ENCODE measurements at places on chromosomes 3 and 15. TPM values are rescaled to one million over a fixed set of nuclear protein-coding genes. Genes with fewer than 3 reads are reported as not detected.

The CHL1 gene
- total RNA-seq, result not detected

The CLCN2 gene
- total RNA-seq, result 6.8 TPM

DNA sequence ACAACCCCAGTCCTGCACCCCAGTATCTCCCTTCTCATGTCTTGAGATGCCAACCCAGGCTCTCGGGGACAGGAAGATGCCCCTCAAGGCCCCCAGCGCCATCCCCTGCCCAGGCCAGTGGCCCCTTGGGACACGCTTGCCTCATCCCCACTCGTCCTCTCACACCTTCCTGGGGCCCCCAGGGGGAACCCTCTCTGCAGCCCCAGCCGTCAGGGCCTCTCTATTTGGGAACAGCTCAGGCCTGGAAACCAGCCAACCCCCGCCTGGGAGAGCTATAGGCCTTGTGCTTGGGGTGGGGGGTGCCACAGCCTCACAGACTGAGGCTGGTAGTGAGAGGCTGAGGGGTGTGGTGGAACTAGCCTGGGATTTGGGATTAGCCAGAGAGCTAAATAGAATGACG lies 7.8 kb downstream of the LINGO1 start:
- H3K27ac ChIP-seq, result no peak overlapping the region
- no peaks in the 10 kb centered on the region for H3K36me3 ChIP-seq
- no peak overlapping the region for H3K4me3 ChIP-seq
- H3K4me1 ChIP-seq, result no peaks in the 10 kb centered on the region
- H3K27me3 ChIP-seq, result peaks cover 10% of the 10 kb centered on the region

DNA sequence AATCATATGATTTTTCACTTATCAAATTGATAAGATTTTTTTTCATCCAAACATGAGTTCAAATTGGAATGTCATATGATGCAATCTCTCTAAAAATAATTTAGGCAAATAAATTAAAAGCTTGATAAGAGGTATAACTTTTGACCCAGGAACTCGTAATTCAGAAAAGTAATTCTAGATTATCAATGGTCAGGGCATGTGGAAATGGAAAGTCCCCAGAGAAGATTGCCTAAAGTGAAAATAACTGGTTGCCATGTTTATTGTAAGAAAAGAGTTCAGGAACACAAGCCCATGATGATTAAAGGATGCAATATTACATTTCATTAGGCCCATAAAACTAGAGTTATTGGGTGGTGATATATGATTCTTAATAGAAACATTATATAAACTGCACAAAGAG lies 1514.8 kb downstream of the SI start:
- no peaks in the 10 kb centered on the region for H3K36me3 ChIP-seq
- no peak for DNase-seq

GRCh38 chr3:13064964-13065363 lies 8.3 kb downstream of the IQSEC1 start:
- H3K4me3 ChIP-seq, result no peak overlapping the region
- H3K27me3 ChIP-seq, result no peaks in the 10 kb centered on the region
- H3K36me3 ChIP-seq, result peaks cover 2% of the 10 kb centered on the region
- peaks cover 25% of the 10 kb centered on the region for H3K4me1 ChIP-seq
- no peak for DNase-seq

- H3K36me3 ChIP-seq, result peaks cover 44% of the 10 kb centered on the region
- no peaks in the 10 kb centered on the region for H3K27me3 ChIP-seq
- peaks cover 27% of the 10 kb centered on the region for H3K4me1 ChIP-seq
- DNase-seq, result no peak
- no peak overlapping the region for H3K27ac ChIP-seq
These were observed 5.1 kb downstream of the PATL2 start for GRCh38 chr15:44705986-44706385.

GRCh38 chr15:53034767-53035245 lies 244.7 kb upstream of the ONECUT1 start:
- no peaks in the 10 kb centered on the region for H3K4me1 ChIP-seq
- no peak for DNase-seq
- H3K4me3 ChIP-seq, result no peak overlapping the region
- H3K36me3 ChIP-seq, result no peaks in the 10 kb centered on the region
- H3K27ac ChIP-seq, result no peak overlapping the region
- H3K27me3 ChIP-seq, result peaks cover 10% of the 10 kb centered on the region

DNA sequence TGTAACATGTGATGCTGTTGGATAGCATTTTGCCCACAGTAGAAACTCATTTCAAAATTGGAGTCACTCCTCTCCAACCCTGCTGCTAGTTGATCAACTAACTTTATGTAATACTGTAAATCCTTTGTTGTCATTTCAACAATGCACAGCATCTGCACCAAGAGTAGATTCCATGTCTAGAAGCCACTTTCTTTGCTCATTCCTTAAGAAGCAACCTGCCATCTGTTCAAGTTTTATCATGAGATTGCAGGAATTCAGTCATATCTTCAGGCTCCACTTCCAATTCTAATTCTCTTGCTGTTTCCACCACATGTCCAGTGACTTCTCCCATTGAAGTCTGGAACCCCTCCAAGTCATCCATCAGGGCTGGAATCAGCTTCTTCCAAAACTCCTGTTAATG lies 42.9 kb downstream of the AKAP13 start:
- H3K36me3 ChIP-seq, result peaks cover 26% of the 10 kb centered on the region
- no peak for DNase-seq
- H3K27me3 ChIP-seq, result no peaks in the 10 kb centered on the region
- peaks cover 82% of the 10 kb centered on the region for H3K4me1 ChIP-seq

DNA sequence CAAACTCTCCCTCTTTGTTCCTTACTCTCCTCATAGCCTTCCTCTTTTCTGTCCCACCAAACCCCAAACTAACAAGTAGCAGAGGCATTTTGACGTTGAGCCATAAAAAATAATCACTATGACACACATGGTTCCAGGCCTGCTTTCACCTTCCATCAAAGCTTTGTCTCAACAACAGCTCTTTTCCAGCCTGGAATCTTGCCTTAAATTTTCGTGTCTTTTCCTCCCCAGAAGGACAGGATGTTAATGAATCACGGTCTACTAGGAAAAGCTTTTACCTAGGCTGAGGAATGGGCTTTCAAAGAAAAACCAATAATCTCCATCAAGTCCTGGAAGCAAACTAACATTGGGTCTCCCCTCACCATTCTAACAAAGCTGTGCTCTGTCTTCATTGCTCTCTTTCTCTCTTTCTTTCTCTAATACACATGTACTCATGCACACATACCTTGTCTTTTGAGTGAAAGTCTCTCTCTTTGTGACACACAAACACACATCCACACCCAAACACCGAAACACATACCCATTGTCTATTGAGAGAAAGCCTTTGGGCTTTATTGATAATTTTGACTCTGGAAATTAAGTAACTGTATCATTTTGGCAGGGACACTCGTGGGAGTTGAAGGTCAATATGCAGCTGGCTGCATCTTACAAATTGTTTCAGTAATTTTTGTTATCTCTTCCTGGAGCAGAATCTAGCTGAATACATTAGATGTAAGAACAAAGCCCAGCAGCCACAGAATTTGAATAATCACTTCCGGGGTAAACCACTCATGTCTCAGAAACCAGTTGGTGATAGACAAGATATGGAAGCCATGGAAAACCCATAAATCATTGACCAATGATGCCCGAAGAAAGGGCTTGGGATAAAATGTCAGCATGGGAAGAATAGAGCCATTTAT lies 107.4 kb upstream of the SLC4A7 start:
- H3K4me1 ChIP-seq, result peaks cover 23% of the 10 kb centered on the region
- DNase-seq, result peak; percentile 2
- H3K27me3 ChIP-seq, result no peaks in the 10 kb centered on the region
- H3K4me3 ChIP-seq, result no peak overlapping the region
- peaks cover 2% of the 10 kb centered on the region for H3K36me3 ChIP-seq

DNA sequence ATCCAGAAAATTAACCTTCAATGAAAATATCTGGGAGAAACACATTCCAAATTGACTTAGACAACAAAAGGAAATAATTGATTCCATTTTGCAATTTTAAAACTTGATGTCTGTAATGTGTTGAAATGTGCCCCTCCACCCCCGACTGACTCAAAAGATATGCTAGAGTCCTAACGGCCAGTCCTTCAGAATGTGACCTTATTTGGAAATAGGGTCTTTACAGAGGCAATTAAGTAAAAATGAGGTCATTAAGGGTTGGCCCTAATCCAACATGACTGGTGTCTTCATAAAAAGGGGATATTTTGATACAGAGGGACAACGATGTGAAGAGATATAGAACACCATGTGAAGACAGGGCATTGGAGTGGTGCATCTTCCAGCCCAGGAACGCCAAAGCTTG lies 153.9 kb downstream of the PDZRN3 start:
- no peak overlapping the region for H3K4me3 ChIP-seq
- H3K4me1 ChIP-seq, result no peaks in the 10 kb centered on the region
- no peak for DNase-seq
- H3K27me3 ChIP-seq, result peaks cover 29% of the 10 kb centered on the region
- H3K36me3 ChIP-seq, result no peaks in the 10 kb centered on the region
- H3K27ac ChIP-seq, result no peak overlapping the region

DNA sequence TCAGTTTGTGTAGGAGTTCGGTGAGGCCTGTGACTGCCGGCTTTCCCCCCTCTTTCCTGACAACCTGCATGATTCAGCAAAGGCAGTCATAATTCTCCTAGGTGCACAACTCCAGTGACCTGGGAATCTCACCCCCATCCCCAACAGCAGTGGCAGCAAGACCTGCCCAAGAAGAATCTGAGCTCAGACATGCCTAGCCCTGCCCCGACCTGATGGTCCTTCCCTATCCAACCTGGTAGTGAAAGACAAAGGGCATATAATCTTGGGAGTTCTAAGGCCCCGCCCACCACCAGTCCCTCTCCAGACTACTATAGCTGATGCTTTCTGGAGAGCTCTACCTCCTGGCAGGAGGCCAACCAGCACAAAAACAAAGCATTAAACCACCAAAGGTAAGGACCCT lies 44.2 kb upstream of the ZBED2 start:
- no peak for DNase-seq
- no peak overlapping the region for H3K27ac ChIP-seq
- no peaks in the 10 kb centered on the region for H3K27me3 ChIP-seq
- H3K4me1 ChIP-seq, result peaks cover 1% of the 10 kb centered on the region
- peaks cover 77% of the 10 kb centered on the region for H3K36me3 ChIP-seq
- H3K4me3 ChIP-seq, result no peak overlapping the region

GRCh38 chr3:12832350-12833221 lies 8.8 kb downstream of the RPL32 start:
- H3K36me3 ChIP-seq, result peaks cover 43% of the 10 kb centered on the region
- H3K4me3 ChIP-seq, result peak overlapping the region; percentile 4
- no peak for DNase-seq
- peak overlapping the region; percentile 84 for H3K27ac ChIP-seq

- DNase-seq, result no peak
- H3K27ac ChIP-seq, result peak overlapping the region; percentile 27
- peaks cover 20% of the 10 kb centered on the region for H3K36me3 ChIP-seq
These were observed 65.8 kb downstream of the SMARCC1 start for GRCh38 chr3:47715928-47716327.

- no peak for DNase-seq
- no peaks in the 10 kb centered on the region for H3K36me3 ChIP-seq
- no peak overlapping the region for H3K27ac ChIP-seq
- H3K4me3 ChIP-seq, result no peak overlapping the region
- H3K27me3 ChIP-seq, result peaks cover 28% of the 10 kb centered on the region
These were observed 4.8 kb downstream of the VWA5B2 start for GRCh38 chr3:184234224-184234623.

DNA sequence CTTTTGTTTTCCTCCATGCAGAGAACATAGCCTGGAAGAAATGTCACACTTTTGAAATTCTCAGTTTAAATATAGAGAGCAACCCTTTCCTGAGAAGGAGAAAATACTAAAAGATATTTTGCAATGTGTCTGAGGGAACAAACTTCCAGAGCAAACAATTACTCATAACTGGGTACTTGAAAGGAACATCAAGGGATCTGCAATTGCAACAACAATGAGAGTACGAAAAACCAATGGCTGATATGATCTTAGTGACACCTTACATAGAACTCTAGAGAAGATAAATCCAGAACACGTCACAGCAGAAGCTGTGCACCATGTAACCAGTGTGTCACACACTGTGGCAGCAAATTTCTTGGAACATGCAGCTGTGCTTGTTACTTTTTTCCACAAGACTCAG lies 14.6 kb upstream of the ARPP21 start:
- H3K4me1 ChIP-seq, result no peaks in the 10 kb centered on the region
- peaks cover 4% of the 10 kb centered on the region for H3K27me3 ChIP-seq
- no peak overlapping the region for H3K4me3 ChIP-seq
- no peak for DNase-seq
- H3K36me3 ChIP-seq, result no peaks in the 10 kb centered on the region

DNA sequence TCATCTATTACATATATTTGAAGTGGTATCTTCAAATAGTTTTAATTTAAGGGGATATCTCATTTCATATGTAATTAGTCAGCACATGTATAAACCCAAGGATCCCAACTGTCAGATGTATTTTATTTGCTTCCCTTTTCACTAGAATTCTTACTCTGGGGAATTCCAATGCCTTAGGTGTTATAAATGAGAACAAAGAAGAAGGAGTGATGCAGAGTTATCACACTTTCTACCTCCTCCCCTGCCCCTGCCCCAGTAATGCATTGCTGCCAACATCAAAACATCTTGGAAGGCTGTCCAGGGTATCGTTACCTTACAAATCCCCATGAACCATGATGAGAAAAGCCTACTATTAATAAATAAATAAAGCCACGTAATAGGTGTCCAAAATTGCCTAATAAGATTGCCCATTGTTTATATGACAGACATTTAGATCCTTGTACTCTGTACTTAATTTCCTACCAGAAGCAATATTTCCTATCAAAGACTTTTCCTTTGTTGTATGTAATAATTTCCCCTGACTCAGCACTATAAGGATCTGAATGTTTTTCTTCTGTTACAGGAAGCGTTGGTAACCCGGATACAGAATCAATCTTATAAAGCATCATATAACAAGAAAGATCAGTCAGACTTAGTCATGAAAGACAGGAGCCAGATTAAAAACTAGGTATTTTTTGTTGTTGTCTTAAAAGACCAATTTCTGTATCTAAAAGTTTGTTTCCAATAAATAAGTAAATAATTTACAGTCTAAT lies 38.8 kb downstream of the CBLB start:
- peak overlapping the region; percentile 94 for H3K27ac ChIP-seq
- H3K4me1 ChIP-seq, result peaks cover 77% of the 10 kb centered on the region
- no peak for DNase-seq
- no peaks in the 10 kb centered on the region for H3K27me3 ChIP-seq

DNA sequence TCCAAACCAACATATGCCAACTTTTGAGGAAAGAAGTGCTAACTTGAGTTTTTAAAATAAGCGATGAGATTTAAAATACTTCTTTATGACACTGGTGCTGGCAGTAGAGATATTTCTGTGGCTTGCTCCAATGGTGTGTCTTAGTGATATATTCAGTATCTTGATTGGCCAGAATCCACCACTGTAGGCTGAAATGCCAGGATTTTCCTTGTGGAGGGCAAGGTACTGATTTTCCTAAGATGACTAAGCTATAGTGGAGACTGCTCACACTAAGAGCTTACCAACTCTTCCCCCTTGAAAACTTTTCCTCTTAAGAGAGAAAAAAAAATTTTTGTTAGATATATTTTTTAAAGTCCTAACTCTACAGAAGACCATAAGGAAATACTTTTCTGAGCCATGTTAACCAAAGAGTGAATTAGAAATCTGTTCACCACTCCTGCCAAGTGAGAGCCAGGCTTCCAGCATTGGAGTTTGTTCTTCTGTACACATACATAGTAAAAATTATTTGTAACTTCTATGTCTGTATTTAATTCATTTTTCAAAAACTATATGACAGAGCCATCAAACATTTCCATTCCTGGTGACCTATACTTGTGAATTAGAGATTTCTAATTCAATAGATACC lies 109.1 kb downstream of the PPP2R3A start:
- H3K27ac ChIP-seq, result no peak overlapping the region
- no peak overlapping the region for H3K4me3 ChIP-seq
- H3K27me3 ChIP-seq, result no peaks in the 10 kb centered on the region
- DNase-seq, result no peak

Measured in activated naive CD8-positive, alpha-beta T cell treated with anti-CD3 and anti-CD28 coated beads for 36 hours (primary cell).